Ureter (tissue), 1 donor: ENCODE measurements at places on chromosomes 2 and 18. TPM values are rescaled to one million over a fixed set of nuclear protein-coding genes. Genes with fewer than 3 reads are reported as not detected.

Gene UGT1A10
- 3.0 TPM for total RNA-seq

Gene WNT10A
- 4.0 TPM for total RNA-seq

Gene SLC20A1
- 77.2 TPM for total RNA-seq

Gene NEU2
- total RNA-seq, result not detected

Gene SERPINB4
- not detected for total RNA-seq

Gene LCT
- not detected for total RNA-seq

Gene SOWAHC
- 19.6 TPM for total RNA-seq

Gene C2orf66
- 1.0 TPM for total RNA-seq

Gene TXNDC2
- 0.21 TPM for total RNA-seq

Gene LOXL3
- total RNA-seq, result 6.4 TPM

Gene SLC38A11
- total RNA-seq, result 2.4 TPM

- DNase-seq, result no peak
Observed at GRCh38 chr2:168698969-168699368, 103.5 kb upstream of the NOSTRIN start.

GRCh38 chr2:189096769-189097447, 82.7 kb downstream of the COL5A2 start:
- no peak for DNase-seq

GRCh38 chr2:43568228-43568627, 27.6 kb downstream of the THADA start:
- no peak for DNase-seq

DNA sequence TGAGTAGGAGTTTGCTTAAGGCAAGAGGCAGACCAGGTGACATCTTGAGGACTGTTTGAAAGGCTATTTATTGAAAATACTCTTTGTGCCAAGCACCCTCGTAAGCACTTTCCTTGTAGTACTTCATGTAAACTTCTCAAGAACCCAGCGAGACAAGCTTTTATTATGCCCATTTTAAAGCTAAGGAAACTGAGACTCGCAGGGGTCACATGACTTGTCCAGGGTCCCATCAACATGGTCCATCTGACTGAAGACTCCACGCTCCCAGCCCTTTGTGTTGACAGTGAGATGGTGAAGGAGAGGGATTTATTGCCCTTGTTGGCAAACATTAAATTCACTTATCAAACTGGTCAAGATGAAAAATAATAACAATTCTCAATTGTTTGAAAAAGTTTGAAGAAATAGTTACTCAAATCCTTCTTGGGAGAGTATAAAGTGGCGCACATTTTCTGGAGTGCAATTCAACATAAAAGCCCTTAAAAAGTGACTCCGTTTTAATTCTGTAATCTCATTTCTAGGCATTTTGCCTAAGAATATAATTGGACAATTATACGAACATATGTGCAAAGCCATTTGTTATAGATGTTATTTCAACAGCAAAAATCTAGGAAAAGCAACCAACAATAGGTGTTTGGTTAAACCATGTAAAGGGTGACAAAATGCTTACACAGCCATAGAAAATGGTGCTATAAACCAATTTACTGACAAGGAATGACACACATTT, 270.5 kb upstream of the NCKAP5 start:
- DNase-seq, result no peak

DNA sequence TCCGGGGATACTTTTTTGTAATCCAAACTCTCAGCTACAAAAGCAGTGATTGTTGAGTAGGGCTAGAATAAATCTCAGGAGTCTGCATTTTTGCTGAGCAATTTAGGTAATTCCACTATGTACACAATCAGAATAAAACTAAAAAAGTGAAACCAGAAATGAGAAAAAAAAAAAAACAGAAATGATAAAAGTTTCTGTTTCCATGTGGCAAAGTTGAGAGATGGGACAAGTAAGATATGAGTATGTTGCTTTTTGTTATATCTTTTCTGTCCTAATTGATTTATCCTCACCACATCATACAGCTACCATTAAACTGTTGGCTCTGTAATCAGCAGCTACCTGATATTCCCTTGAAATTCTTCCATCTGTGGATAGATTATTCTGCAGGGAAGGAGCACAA, 92.7 kb downstream of the VWC2L start:
- no peak for DNase-seq

- no peak for DNase-seq
Observed at GRCh38 chr2:215772634-215773563, 240.5 kb downstream of the MREG start.

DNA sequence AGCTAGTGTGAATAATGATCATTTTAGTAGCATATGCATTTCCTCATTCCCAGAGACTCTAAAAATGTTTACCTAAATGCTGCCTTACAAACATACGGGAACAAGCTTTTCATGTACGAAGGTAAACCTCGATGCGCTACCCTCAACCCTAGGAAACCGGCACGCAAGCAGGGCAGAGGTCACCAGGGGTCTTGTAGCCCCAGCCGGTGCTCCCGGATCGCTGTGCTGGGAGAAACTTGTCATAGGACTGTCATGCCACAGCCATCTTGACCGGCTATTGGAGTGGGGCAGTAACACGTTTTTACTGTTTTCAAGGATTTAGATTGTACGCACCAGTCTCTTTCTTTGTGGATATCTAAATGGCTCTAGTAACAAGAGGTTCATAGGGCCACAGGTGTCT, 34.8 kb upstream of the NFATC1 start:
- DNase-seq, result no peak
